ENCODE measurements at places on chromosomes 3 and 15. TPM values are rescaled to one million over a fixed set of nuclear protein-coding genes. Genes with fewer than 3 reads are reported as not detected.

The MB21D2 gene
- total RNA-seq = 4.3 TPM

DNA sequence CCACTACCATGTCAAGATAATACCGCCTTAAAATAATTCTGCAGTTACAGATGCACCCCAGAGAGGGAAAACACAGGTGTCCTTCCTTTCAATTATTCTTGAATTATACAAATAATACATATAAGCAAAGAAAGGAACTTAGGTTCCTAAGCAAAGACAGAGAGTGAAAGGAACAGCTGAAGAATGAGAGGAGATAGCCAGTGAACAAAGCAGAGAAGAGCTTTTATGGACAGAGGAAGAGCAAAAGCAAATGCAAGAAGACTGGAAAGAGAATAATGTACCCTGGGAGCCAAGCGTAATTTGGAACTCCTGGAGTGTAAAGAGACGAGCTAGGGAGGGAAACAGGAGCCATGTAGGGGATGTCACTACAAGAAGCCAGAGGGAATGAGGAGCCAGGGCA, 21.7 kb downstream of the GPR176 start:
- no peak for DNase-seq

The CLRN1 gene
- total RNA-seq = not detected

The GCNT3 gene
- total RNA-seq = not detected

DNA sequence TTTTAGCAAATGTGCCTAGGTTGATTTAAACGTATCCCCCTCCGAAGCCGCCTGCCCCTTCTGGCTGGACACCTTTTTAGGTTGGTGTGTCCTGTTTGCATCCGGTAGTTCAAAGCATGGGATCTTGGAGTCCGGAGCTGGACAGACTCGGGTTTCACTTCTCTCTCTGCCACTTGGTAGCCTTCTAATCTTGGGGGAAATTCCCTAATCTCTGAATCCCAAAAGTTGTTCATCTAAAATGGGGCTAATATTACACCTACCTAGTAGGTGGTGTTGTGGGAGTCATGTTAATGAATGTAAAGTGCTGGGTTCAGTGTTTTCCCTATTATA, 760 bp downstream of the FANCI start:
- DNase-seq = no peak

Measured in activated naive CD8-positive, alpha-beta T cell treated with anti-CD3 and anti-CD28 coated beads, Interleukin-2, amount 10 ng/mL, durations not matched to agents 7 days and 5 days (primary cell).